ENCODE measurements at places on chromosomes 5 and 9. TPM values are rescaled to one million over a fixed set of nuclear protein-coding genes. Genes with fewer than 3 reads are reported as not detected.

Gene DCP2
- total RNA-seq: 12.8 TPM

Gene BAG1
- 162 TPM for total RNA-seq

Gene FREM1
- 2.4 TPM for total RNA-seq

Gene DDX4
- not detected for total RNA-seq

Gene C9orf50
- not detected for total RNA-seq

Gene GTF3C4
- 9.1 TPM for total RNA-seq

Gene LRRC19
- not detected for total RNA-seq

Gene ZNG1F
- 1.8 TPM for total RNA-seq

Gene UGT3A1
- total RNA-seq: not detected

Gene SH3PXD2B
- 13.9 TPM for total RNA-seq

Gene ADRB2
- total RNA-seq: 7.3 TPM

Gene AKNA
- 3.1 TPM for total RNA-seq

Gene PCDHB1
- total RNA-seq: not detected

Gene GNAQ
- 17.8 TPM for total RNA-seq

Gene POLR1E
- total RNA-seq: 13.3 TPM

Gene CRHBP
- total RNA-seq: 10.3 TPM

Gene OR1Q1
- not detected for total RNA-seq

Gene MSMP
- total RNA-seq: not detected

Gene PIP5KL1
- total RNA-seq: not detected

Gene CDC20B
- not detected for total RNA-seq

Gene SV2C
- total RNA-seq: 0.15 TPM

Gene IFNK
- not detected for total RNA-seq

Gene DAPK1
- 10.1 TPM for total RNA-seq

Gene TUSC1
- total RNA-seq: 15.4 TPM

Gene PCDHB6
- 0.12 TPM for total RNA-seq

Gene PGM5
- total RNA-seq: 281 TPM

Gene SPARC
- total RNA-seq: 567 TPM

Gene IFNA2
- not detected for total RNA-seq

Gene PDCD1LG2
- 2.9 TPM for total RNA-seq

Gene ADAMTS2
- 13.7 TPM for total RNA-seq

Gene ARHGEF28
- 1.0 TPM for total RNA-seq

Gene C9
- total RNA-seq: not detected

Gene OR13C8
- not detected for total RNA-seq

Gene PCDHGA7
- 4.9 TPM for total RNA-seq

Gene ZNF367
- total RNA-seq: 1.2 TPM

Gene GKAP1
- total RNA-seq: 9.6 TPM

Gene GABRA1
- not detected for total RNA-seq

Gene ELL2
- 29.1 TPM for total RNA-seq

Gene COL15A1
- 22.4 TPM for total RNA-seq

Gene KIF4B
- not detected for total RNA-seq

Gene SAXO1
- total RNA-seq: not detected

Gene FOXD4L5
- not detected for total RNA-seq

Gene SLC28A3
- 0.33 TPM for total RNA-seq

Gene TBC1D2
- total RNA-seq: 2.6 TPM

Gene SNCAIP
- 8.1 TPM for total RNA-seq

Gene DND1
- not detected for total RNA-seq

Gene WNK2
- total RNA-seq: 61.4 TPM

Gene NRG2
- total RNA-seq: 1.8 TPM

Gene CDH6
- 2.2 TPM for total RNA-seq

Gene VLDLR
- 45.3 TPM for total RNA-seq

Gene TNFSF15
- not detected for total RNA-seq

Gene CYLC2
- total RNA-seq: not detected
